HS-5 (cell line): ENCODE measurements at places on chromosomes 5 and 9.
A peak's percentile ranks its signal among the peaks of the same experiment; 100 is the strongest.

- no peak for DNase-seq
Observed at GRCh38 chr5:61245936-61246335, 83.7 kb upstream of the SMIM15 start.

DNA sequence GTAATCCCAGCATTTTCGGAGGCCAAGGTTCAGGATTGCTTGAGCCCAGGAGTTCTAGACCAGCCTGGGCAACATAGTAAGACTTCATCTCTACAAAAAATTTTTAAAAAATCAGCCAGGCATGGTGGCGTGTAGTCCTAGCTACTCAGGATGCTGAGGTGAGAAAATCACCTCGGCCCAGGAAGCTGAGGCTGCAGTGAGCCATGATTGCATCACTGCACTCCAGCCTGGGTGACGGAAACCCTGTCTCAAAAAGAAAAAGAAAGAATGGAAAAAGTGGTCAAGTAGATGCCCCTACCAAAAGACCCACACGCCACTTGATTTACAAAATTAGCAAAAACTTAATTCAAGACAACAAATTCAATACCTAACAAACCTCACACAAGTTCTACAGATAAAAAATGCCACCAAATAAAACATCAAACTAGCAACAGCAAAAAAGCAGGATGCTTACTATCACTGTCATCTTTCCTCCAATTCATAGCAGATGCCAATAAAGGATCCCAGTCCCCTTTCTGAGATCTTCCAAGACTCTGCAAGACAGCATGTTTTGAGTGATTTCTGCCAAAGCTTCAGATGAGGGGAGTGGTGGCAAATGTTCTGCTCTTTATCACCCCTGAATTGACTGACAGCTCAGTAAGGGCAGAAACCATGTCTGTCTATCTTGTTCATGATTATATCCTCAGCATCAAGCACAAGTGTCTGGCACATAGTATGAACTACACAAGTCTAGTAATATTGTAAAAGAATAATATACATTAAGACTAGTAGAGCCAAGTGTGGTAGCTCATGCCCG lies 34.2 kb upstream of the TESK1 start:
- DNase-seq, result no peak

DNA sequence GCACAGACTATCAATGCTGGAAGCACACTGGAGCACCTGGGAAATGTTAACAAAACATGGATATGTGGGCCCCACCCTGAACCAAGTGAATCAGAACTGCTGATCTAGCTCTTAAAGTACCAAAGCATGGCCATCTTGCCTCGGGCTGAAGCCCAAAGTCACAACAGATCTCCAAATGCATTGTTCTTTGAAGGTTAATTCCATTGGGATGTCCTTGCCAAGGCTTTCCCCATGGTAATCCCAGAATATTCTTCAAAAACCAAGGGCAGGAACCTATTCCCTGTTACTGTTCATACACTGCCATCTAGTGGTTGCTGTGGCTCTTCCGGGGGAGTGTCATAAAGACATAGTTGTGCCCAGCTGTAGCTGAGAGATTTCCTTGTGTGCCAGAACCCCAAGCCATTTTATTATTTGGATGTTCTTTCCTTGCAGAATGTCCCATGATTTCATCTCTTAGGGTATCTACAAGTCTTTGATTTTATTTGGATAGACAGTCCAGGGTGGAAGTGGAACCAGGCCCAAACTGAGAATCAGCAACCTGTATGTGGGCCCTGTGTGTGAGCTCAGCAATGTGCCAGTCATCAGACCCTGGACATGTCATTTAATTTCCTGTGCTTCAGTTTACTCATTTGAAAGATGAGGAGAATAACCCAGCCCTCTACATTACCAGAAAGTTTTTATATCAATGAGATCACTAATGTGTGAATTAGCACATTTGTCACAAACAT lies 290.0 kb downstream of the ACTL7B start:
- DNase-seq, result peak; percentile 74

GRCh38 chr5:66643387-66643786 lies 47.2 kb downstream of the MAST4 start:
- no peak for DNase-seq

DNA sequence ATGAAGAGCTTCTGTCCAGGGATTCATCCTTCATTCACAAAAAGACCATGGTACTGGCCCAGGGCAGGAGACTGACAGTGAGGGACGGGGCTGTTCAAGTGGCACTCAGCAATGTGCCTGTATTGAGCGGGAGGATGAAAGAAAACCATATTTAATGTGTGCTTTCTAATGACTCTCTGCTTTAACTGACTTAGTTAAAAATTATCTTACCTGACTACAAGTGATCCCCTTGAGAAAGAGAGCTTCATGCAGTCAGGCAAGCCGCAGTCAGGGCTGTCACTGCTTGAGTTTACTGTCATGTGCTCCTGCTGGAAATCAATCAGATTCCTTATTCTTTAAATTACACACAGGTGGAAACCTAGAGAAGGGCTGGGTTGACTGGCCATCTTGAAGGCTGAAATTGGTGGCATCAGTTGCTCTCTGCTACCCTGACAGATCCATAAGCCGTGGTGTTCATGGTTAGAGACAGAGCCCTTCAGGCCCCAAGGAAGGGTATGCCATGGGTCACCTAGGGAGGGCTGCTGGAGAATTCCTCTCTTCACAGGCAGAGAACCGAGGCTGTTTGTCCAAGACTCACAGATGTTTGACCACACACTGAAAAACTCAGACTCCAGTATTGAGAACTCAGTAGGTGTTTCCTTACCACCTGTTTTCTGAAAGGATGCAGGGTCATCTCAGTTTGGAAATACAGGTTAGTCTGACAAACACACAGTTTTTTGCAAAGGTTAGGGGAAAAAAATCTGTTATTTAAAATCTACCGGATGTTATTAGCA lies 70.9 kb downstream of the TRIO start:
- no peak for DNase-seq

GRCh38 chr5:31477516-31477915 lies 54.4 kb downstream of the DROSHA start:
- no peak for DNase-seq

GRCh38 chr9:22148876-22149637 lies 140.0 kb upstream of the CDKN2B start:
- no peak for DNase-seq

DNA sequence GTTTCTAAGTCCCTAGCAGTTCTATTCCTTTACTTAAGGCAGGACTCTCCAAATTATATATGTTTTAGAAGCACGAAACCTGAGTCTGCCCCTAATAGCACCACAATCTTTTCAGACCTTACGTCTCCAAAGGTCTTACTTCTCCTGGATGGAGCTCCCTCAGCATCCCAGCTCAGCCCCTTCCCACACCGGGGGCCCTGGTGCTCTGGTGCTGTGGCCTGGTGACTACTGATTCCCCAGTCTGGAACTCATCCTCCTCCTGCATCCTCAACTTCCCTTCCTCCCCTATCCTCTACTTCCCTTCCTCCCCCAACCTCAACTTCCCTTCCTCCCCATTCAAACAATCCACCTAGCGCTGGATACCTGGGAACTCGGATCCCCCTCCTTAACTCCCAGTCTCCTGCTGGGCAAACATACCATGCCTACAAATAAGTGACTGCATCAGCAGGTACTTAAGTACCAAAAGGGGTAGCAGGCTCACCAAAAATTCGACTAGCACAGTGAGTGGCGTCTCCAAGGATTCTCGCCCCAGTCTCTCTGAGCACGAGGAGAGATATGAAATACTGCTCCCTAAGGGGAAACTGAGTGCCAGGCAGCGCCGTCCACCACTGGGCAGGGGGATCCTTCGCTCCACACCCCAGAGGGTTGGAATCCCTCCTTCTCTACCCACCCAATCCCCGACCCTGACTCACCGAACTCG lies 831 bp downstream of the IGFBPL1 start:
- no peak for DNase-seq

- no peak for DNase-seq
Observed at GRCh38 chr5:175616083-175616482, 41.8 kb upstream of the HRH2 start.

DNA sequence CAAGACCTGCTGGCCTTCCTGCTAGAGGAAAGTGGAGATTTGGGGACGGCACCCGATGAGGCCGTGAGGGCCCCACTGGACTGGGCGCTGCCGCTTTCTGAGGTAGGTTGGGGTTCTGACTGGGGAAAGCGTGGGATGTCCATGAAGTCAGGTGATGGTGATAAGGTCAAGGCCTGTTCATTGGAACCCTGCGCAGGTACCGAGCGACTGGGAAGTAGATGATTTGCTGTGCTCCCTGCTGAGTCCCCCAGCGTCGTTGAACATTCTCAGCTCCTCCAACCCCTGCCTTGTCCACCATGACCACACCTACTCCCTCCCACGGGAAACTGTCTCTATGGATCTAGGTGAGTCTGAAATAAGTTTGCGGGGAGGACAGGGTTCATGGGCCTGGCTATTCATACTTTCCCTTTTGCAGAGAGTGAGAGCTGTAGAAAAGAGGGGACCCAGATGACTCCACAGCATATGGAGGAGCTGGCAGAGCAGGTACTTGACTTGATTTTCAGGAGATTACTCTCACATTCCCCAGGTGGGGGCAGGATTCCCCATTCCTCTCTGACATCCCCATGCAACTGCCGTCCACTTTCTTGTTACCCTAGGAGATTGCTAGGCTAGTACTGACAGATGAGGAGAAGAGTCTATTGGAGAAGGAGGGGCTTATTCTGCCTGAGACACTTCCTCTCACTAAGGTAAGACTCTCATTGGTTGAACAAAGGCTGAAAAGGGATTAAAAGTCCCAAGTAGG lies 505 bp downstream of the CREB3 start:
- DNase-seq, result no peak

GRCh38 chr9:82295181-82295580 lies 306.6 kb downstream of the SPATA31D1 start:
- no peak for DNase-seq

GRCh38 chr9:127232833-127233549 lies 31.6 kb upstream of the GARNL3 start:
- DNase-seq, result no peak

DNA sequence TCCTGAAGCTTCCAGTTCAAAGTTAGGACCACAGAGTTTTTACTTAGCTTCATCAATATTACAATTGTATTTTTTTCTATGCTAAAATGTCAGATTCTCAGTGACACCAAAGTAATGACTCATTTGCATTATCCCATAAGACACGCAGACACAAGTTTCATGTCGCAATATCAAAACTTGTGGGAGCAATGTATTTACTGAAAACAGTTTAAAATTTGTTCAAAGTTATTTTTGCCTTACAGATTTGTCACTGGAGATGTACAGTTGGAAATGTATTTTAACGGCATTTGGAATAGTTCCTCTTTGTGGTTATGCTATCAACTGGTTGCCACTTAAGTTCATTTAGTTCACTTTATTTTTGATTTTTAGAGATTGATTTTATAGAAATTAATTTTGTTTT lies 36.2 kb upstream of the DAP start:
- peak; percentile 13 for DNase-seq

DNA sequence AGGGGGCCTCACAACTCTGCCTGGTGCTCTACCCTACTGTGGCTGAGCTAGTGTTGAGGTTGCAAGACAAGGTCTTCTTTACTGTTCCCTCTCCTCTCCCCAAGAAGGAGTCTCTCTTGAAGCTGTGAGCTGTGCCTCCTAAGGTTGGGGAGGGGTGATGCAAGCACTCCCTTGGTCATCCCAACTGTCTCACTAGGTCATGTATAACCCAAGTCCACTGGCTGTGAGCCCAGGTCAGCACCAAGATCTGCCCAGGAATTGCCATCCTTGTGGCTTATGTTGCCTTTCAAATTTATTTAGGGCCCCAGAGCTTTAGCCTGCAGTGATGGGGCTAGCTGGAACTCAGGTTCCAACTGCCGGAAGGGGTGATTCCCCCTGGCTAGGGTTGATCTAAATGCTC lies 10.3 kb upstream of the YTHDC2 start:
- no peak for DNase-seq

- DNase-seq, result no peak
Observed at GRCh38 chr5:155836089-155836803, 490.7 kb upstream of the SGCD start.

DNA sequence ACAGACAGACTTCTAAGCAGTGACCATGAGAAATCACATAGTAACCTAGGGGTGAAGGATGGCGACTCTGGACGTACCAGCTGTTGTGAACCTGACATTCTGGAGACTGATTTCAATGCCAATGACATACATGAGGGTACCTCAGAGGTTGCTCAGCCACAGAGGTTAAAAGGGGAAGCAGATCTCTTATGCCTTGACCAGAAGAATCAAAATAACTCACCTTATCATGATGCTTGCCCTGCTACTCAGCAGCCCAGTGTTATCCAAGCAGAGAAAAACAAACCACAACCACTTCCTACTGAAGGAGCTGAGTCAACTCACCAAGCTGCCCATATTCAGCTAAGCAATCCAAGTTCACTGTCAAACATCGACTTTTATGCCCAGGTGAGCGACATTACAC lies 38.0 kb upstream of the CCDC152 start:
- DNase-seq, result peak; percentile 67

DNA sequence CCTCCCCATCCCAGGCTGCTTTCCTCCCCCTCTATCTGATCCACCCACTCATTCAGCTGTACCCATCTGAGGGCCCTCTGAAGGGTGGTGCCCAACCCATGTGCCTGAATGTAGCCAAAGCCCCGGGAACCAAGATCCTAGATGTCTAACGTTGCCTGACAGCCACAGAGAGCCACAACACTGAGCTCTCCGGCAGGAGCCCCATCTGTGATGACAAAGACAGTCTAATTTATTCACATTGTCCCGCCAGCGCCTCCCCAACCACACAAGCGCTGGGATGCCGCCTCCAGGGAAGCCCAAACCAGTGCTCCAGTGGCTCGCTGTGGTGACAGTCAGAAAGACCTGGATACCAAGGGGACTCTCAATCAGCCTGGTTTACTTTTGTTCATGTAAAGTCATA lies 8.4 kb downstream of the IGFBPL1 start:
- no peak for DNase-seq

DNA sequence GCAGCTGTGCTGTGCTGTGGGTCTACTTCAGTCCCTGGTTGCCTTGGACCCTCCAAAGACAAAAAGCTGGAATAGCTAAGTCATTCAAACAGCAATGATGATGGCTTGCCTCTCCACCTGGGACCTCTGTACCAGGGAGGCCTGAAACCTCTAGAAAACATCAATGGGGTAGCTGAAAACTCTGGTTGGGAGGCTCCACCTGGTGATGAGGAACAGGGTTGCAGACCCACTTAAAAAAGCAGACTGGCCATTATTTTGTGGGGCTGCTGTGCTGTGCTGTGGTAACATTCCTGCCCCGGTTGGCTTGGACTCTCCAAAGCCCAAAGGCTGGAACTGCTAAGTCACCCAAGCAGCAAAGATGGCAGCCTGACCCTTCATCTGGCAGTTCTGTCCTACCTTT lies 839.3 kb upstream of the ARRDC3 start:
- DNase-seq, result no peak

DNA sequence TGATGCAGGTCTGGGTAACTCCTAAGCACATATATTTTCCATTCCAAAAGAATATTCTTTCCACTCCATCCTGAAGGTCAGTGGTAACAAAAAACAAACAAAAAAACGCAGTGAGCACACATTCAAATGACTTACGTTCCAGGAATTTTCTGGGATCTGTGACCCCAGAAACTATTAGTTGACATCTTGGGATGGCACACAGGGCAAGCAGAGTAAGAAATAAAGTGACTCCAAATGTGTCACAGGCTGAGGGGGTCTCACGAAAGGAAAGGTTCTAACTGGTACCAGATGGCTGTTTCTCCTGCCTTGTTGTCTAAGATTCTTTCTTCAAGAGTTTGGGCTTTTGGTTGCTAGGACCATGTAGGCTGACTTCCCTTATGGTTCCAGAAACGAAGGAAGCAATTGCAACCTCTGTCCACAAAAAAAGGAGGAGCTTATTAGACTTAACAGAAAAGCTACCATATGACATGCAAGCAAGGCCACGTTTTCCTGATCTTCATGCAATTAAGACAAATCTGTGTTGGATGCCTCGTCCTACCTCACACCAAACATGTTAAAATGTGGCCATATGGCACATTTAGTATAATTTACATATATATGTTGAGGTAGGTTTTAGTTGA lies 32.7 kb downstream of the PTGS1 start:
- no peak for DNase-seq
